Fibroblast of skin of back (primary cell): ENCODE measurements at places on chromosomes 7 and 10.

- peak; percentile 23 for DNase-seq
These were observed 89.2 kb downstream of the ARID5B start for GRCh38 chr10:61990761-61991135.

GRCh38 chr7:43876976-43877745 lies 7.8 kb upstream of the MRPS24 start:
- DNase-seq = no peak

GRCh38 chr10:98261436-98262277 lies 6.3 kb downstream of the LOXL4 start:
- DNase-seq = no peak

GRCh38 chr7:133674079-133674763 lies 421.3 kb downstream of the EXOC4 start:
- DNase-seq = no peak

DNA sequence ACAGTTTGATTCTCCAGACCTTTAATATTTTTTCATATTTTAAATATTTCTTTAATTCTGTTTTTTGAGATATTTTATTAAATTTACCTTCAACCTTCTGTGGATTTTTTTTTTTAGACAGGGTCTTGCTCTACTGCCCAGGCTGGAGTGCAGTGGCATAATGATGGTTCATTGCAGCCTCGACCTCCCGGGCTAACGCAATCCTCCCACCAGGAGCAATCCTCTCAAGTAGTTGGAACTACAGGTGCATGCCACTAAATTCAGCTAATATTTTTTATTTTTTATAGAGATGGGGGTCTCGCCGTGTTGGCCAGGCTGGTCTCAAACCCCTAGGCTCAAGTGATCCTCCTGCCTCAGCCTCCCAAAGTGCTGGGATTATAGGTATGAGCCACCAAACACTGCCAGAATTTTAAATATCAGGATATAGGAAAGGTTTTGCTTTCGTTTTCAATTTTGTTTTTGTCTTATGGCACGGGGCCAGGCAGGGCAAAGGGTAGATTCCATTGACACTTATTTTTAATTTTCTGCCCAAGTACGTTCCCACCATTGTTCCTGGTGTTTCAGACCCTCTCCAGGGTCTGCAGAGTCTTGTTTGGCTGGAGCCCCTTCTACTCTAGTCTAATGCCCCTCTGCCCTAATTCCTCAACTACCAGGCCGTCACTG lies 1.2 kb downstream of the TACC2 start:
- DNase-seq = no peak

DNA sequence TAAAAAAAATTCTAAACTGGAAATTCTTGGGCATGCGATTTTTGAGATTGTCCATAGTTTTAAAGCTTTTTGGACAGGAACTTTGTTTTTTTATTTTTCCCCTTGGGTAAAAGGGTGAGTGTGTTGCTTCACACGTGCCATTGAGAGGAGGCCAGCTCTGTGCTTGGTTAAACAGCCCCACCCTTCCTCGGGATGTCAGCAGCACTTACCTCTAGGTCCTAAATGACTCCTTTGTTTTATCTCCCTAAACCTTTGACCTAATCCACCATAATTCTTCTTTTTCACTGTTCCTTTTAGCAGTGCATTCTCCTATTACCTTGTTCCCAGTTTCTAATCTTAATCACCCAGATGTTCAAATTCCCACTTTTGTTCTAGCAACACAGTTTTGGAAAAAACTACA lies 83.5 kb downstream of the SEMA3D start:
- no peak for DNase-seq

DNA sequence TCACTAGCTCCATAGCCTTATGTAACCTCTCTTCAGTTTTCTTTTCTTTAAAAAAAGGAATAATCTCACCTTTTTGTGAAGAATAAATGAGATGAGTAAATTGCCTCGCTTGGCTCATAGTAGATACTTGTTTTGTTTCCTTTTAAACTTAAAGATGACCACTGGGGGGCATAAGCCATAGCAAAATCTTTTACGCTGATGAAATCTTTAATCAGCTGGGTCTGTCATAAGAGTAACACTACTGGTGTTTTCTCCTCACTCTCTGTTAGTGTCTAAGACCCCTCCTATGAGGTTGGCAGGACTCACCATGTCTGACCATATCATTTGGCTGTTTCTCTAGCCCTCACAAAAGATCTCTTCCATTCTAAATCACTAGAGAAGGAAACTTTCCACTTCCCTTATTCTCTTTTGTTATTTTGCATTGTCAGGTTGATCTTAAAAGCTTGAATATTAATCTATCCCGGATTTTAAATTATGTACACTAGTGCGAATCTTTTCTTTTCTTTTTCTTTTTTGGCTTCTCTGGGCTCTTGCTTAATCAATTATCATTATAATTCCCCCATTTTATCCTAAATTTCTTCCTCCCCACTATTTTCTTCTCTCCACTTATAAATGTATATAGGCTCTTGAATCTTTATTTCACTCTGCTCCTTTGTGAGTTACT lies 12.5 kb downstream of the STAG3 start:
- peak; percentile 70 for DNase-seq

- DNase-seq = no peak
These were observed 51.5 kb upstream of the GRM3 start for GRCh38 chr7:86592185-86592584.
